Naive thymus-derived CD4-positive, alpha-beta T cell (primary cell): ENCODE measurements at places on chromosomes 5 and 9.
A peak's percentile ranks its signal among the peaks of the same experiment; 100 is the strongest.

GRCh38 chr5:177447066-177447610 is 524 bp downstream of the PRR7 start:
- DNase-seq, result peak; percentile 83

GRCh38 chr5:140342896-140343295 is 3.5 kb downstream of the HBEGF start:
- no peak for DNase-seq

DNA sequence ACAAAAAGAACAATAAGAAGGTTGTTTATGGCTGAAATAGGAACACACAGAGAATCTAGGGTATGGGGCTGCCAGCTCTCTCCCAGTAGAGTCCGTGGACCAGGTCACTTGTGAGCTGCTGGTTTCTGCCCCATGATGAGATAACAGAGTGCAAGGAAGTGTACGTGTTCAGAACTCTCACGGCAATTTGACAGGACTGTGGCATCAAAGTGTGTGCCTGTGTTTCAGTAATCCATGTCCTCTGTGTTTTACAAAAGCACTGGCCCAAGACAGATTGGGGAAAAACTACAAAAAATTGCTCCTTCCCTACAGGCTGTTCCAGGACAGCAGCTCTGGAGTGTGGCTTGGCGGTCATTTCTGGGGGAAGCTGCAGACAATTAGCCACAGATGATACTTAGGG is 184.6 kb downstream of the AUH start:
- no peak for DNase-seq

- DNase-seq, result no peak
Observed at GRCh38 chr5:95132096-95132495, 152.8 kb downstream of the MCTP1 start.

DNA sequence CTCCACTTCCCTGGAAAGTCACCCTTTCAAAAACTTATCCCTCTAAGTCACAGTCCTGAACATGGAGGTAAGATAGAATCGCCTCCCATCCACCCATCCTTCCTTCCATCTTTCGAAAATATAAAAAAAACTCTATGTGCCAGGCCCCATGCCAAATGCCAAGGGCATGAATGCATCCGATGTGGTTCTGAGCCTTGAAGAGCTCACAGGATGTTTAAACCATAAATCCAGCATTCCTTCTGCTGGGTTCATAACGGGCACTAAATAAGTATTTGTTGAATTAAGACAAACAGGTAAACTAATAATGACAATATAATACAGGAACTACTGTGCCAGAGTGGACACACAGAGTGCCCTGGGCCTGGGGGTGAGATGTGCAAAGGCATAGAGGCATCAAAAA is 147.3 kb downstream of the TTLL11 start:
- DNase-seq, result no peak
